ENCODE measurements at places on chromosomes 16 and 17. TPM values are rescaled to one million over a fixed set of nuclear protein-coding genes. Genes with fewer than 3 reads are reported as not detected.

DNA sequence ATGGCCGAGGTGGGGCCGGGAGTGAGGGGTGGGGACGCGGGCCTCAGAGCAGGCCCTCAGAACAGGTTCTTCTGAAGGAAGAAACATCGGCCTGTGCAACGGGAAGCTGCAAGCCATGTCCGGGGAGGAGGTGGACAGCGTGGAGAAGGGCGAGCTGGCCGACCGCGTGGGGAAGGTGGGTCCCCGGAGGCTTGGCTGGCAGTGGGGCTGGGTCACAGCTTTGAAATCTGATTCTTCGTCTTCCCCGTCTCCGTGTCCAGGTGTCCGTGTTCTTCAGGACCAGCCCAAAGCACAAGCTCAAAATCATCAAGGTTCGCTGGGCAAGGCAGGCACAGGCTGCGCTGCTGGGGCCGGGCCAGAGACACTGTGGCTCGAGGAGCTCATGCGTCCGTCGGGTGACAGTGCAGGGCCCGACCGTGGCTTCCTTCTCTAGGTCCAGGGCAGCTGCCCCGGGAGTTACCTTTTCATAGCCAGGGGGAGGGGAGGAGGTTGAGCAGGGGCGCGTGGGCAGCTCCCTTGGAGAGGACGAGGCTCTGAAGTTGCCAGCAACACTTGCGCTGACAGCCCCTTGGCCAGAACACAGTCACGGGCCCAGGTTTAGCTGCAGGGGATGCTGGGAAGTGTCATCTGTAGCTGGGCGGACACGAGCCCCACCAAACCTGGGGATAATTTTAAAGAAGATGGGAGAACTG, 51.3 kb downstream of the MEAK7 start:
- no peak for DNase-seq

- no peak for DNase-seq
These were observed 4.1 kb downstream of the CALCOCO2 start for GRCh38 chr17:48834973-48835372.

GRCh38 chr17:17934806-17935205, 37.4 kb downstream of the TOM1L2 start:
- DNase-seq: no peak

DNA sequence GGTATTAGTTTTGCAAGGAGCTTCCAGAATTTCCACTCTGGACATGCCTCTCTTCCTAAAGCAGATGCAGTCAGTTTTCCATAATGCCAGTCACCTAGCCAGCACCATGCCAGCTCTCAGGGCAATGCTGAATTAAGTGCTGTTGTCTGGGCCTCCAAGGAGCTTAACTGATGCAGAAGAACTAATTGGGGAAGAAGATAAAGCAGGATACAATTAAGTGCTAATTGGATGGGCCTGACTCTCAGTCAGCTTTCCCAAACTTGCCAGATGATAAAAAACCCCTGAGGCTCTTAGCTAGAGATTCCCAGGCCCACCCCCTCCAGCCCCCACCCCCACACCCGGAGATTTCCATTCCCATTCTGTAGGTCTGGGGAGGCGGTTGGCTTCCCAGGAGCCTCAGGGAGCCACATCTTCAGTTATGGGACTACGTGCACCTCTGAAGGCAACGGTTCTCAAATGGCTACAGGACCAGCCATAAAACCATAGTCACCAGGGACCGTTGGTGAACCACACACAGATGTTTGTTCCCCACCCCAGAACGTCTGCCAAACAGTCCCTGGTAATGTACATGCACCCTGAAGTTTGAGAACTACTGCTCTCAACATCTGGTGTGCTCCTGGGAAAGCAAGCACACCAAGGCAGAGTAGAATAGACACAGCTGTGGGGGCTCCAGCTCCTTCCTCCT, 499.1 kb upstream of the CDH5 start:
- no peak for DNase-seq

GRCh38 chr16:12819126-12820117, 15.7 kb upstream of the CPPED1 start:
- DNase-seq: no peak

Gene ABCC12
- total RNA-seq: not detected

Gene AOC3
- 0.26 TPM for total RNA-seq

Gene KRTAP1-1
- not detected for total RNA-seq

Gene PERCC1
- total RNA-seq: not detected

Gene KRTAP16-1
- total RNA-seq: not detected

Gene TBC1D3H
- total RNA-seq: not detected
